Neuronal stem cell (in vitro differentiated cells): ENCODE measurements at places on chromosomes 4 and X.

DNA sequence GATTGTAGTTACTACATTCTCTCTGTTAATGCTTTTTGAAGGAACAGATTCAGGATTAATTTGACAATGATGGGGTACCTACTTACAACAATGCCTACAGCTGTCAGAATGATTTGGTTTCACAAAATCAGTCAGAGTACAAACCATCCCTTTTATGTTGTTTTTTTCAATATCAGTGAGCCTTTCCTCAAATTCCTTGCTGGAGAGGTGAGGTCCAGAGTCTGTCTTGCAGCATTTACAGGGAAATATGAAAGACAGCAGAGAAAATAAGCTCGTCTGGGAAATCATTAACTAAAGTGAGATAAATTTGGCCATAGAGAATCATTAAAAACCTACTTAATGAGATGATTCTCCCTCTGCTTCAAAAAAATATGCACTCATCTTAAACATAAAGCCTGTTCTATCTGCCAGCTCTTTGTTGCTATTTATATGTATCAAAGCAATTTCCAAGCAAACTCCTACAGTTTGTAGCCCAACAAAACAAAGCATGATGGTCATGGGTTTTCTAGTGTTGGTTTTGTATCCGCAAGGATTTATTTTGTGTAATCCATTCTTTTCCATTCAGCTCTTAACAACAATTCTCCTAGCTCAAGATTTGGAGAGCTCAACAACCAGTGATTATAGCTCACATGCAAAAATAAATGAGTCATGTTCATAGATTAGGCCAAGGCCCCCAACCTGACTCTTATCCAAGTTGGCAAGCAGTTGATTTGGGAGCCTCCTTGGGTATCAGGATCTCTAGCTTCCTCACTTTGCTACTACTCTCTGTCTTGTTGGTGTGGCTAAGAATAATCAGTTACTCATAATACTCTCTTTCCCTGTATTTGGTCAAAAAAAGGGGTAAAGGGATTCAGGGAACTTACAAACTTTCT is 222.6 kb downstream of the ENOX2 start:
- H3K4me1 ChIP-seq, result no peaks in the 10 kb centered on the region
- no peak overlapping the region for H3K4me3 ChIP-seq
- no peaks in the 10 kb centered on the region for H3K27me3 ChIP-seq

- H3K4me1 ChIP-seq, result no peaks in the 10 kb centered on the region
- DNase-seq, result no peak
- no peaks in the 10 kb centered on the region for H3K27me3 ChIP-seq
These were observed 346.5 kb upstream of the FMR1 start for GRCh38 chrX:147565237-147565636.

- no peak for DNase-seq
- no peaks in the 10 kb centered on the region for H3K27me3 ChIP-seq
- peaks cover 4% of the 10 kb centered on the region for H3K36me3 ChIP-seq
- H3K4me3 ChIP-seq, result no peak overlapping the region
These were observed 33.9 kb downstream of the PDK3 start for GRCh38 chrX:24498975-24499374.

DNA sequence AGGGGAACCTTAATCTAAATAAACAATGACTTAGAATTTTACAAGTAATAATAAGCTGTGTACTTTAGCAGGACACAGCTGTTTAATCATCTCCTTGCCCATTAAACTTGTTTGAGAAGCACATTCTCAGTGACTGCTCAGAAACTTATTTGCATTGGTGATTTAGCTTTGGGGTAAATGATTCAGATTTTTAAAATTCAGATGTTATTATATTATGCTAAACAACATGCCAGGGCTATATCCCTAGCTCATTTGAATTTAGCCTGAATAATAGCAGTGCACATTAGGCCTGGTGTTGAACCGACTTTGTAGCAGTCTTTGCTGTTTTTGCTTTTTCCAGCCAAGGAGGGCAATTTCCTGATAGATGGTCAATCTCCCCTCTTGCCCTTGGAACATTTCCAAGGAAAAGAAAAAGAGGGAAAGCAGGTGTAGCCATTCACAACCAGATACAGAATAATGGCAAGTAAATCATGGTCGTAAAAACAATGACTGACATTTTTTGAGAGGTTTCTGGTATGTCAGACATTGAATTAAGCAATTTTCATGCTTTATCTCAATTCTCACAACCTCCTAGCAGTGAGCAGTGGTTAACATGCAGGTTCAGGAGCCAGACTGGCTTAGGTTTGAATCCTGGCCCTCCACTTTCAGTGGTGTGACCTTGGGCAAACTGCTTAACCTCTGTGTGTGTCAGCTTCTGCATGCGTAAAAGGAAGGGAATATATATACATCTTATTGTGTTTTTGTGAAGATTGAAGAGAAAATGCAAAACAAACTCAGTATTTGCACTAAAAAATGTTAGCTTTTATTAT is 16.8 kb downstream of the ARHGEF38 start:
- DNase-seq, result no peak
- H3K4me1 ChIP-seq, result no peaks in the 10 kb centered on the region
- no peak overlapping the region for H3K4me3 ChIP-seq
- no peak overlapping the region for H3K27ac ChIP-seq

- H3K27ac ChIP-seq, result no peak overlapping the region
- no peaks in the 10 kb centered on the region for H3K4me1 ChIP-seq
- H3K4me3 ChIP-seq, result no peak overlapping the region
- DNase-seq, result no peak
These were observed 66.3 kb downstream of the NBDY start for GRCh38 chrX:56795309-56795868.

DNA sequence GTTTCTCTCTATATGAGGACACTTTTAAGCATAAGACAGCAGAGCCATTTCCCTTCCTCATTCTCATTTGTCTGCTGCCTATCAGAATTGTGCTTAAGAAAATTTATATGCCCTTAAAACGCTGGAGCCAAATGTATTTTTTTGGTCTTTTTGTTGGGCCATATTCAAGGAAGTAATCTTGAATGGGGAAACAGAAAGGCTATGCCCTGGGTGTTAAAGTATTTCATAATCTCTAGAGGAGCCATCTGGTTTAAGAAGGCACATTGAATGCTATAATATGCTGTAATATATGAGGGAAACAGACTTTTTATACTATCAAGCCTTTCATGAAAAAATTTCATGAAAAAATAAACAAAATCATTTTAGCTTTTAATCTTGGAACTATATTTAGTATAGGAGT is 4.3 kb downstream of the DMD start:
- no peak overlapping the region for H3K4me3 ChIP-seq
- no peaks in the 10 kb centered on the region for H3K36me3 ChIP-seq
- no peaks in the 10 kb centered on the region for H3K4me1 ChIP-seq

- DNase-seq, result peak; percentile 85
- peak overlapping the region; percentile 71 for H3K4me3 ChIP-seq
- H3K36me3 ChIP-seq, result peaks cover 4% of the 10 kb centered on the region
- peaks cover 9% of the 10 kb centered on the region for H3K4me1 ChIP-seq
- no peak overlapping the region for H3K27ac ChIP-seq
These were observed 110.6 kb downstream of the DCTD start for GRCh38 chr4:182806259-182807252.

- no peak overlapping the region for H3K27ac ChIP-seq
- no peak overlapping the region for H3K4me3 ChIP-seq
- no peaks in the 10 kb centered on the region for H3K4me1 ChIP-seq
- DNase-seq, result no peak
- H3K36me3 ChIP-seq, result no peaks in the 10 kb centered on the region
These were observed 476 bp upstream of the CXCR3 start for GRCh38 chrX:71618787-71619186.

DNA sequence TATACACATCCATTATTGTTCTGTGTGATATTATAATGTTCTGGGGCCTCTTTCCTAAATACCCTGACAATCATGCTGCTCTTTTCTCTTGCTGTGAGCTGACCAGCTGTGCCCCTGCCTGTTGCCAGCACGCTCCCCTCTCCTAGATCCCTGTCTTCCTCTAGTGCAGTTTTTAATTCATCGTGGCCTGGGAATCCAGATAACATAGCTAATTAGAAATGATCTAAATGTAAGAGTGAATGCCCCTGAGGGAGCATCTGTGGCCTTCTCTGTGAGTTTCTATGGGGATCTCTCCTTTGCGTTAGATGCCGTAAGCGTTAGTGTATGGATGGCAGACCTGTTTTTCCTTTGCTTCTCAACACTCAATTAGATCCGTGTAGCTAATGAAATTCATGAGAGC is 434.3 kb downstream of the SPRY1 start:
- DNase-seq, result no peak
- H3K27ac ChIP-seq, result no peak overlapping the region
- H3K4me1 ChIP-seq, result peaks cover 2% of the 10 kb centered on the region
- H3K36me3 ChIP-seq, result no peaks in the 10 kb centered on the region
- no peak overlapping the region for H3K4me3 ChIP-seq

- no peak overlapping the region for H3K4me3 ChIP-seq
- no peak overlapping the region for H3K27ac ChIP-seq
- H3K27me3 ChIP-seq, result no peaks in the 10 kb centered on the region
These were observed 796.6 kb upstream of the POU3F4 start for GRCh38 chrX:82711457-82711856.

- no peaks in the 10 kb centered on the region for H3K36me3 ChIP-seq
- H3K27me3 ChIP-seq, result peaks cover 2% of the 10 kb centered on the region
- no peaks in the 10 kb centered on the region for H3K4me1 ChIP-seq
These were observed at the start of gene MID2 for GRCh38 chrX:107825698-107826237. MID2 (plus strand) TSS chrX:107825866; CDS start chrX:107826427, 561 bp downstream.
